Amniotic stem cell (primary cell): ENCODE measurements at places on chromosomes 2 and 18.
A peak's percentile ranks its signal among the peaks of the same experiment; 100 is the strongest.

DNA sequence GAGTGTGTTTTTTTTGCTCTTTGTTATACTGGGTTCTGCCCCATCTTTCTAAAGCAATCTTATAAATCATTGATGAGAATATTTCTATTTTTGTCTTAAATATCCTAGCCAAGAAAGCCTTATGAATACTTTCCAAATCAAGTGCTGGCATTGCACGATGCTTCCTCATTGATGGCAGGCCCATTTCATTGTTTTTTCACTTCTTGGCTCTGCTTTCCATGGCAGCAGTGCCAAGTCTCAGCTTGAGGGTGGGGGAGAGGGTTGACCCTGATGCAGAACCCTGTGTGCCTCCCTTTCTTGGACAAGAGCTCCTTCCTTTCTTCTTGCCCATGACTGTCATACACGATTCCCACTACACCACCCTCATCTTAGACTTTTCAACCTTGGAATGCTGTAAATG, 16.7 kb upstream of the CELF4 start:
- DNase-seq = no peak

- DNase-seq = no peak
These were observed 60.6 kb downstream of the SLC4A3 start for GRCh38 chr2:219687882-219688559.

- peak; percentile 33 for DNase-seq
These were observed 52.3 kb downstream of the HIBCH start for GRCh38 chr2:190267302-190267701.

- no peak for DNase-seq
These were observed 34.3 kb upstream of the PPP1CB start for GRCh38 chr2:28717339-28717758.

GRCh38 chr2:168060986-168061750, 186.2 kb downstream of the STK39 start:
- DNase-seq = no peak

DNA sequence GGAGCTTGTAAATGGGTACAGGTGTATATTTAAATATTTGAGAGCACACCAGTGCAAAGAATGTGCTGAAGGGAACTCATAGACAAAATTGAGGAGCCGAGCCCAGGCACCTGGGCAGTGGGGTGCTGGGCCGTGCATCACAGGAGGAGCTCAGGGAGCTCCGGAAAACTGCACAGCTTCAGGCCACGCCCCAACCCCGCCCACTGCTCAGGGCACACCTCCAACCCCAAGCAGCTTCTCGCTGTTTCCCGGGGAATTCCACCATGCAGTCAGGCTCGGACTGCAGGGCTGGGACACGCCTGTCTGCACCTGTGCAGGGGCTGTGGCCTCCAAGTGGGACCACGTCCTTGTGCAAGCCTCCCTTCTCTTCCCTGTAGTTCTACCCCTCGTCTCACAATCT, 243.0 kb downstream of the HDAC4 start:
- no peak for DNase-seq

GRCh38 chr2:173279527-173279868, 75.2 kb upstream of the CDCA7 start:
- DNase-seq = no peak

- no peak for DNase-seq
These were observed 29.2 kb upstream of the MRO start for GRCh38 chr18:50848991-50849390.

DNA sequence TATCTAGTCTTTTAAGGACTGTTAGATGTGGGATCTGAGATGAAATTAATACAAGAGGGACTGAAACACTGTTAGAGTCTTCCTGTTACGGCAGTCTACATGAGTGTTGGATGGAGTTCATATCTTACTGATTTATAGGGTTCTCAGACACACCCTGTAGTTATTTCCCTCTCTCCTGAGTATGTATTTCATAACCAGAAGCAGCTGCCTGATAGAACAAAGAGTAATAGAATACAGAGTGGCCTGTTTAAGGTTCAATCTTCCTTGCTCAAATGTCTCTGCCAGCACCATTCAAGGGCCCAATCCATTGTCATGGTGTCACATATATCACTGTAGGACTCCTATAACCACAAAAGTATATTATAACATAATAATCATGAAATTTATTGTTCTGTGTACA, 1229.1 kb upstream of the ACVR2A start:
- DNase-seq = no peak

- DNase-seq = no peak
These were observed 52.4 kb downstream of the BCL2 start for GRCh38 chr18:63266888-63267790.

GRCh38 chr18:25298853-25299274, 53.1 kb downstream of the ZNF521 start:
- peak; percentile 29 for DNase-seq

DNA sequence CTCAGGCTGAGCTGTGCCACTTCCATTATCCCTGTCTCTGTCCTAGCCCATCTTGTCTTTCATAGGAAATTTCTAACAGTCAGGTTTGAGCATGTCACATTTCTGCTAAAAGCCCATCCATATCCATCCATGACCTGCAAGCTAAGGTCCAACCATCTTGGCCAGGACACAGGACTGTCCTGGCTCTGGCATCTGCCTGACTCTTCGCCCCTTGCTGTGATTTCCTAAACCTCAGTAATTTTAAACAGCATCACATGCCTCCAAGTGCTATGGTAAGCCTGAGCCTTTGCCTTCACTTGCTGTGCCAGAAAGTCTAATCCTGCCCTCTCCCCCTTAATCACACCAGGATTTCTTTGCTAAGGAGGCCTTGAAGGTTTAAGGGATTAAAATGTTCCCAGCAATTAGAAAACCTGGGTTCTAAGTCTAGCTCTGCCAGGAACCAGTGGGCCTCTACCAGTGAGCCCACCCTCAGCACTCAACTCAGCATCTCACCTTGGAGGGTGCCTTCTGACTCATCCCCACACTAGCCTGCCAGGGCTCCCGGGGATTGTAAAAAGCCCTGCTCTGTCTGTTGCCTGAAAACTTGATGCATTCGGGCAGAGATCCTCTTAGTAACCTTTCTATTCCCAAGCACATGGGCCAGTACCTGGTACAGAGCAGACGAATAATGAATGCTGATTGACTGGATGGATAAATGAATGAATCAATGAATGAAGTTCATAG, 411.0 kb downstream of the LRATD1 start:
- DNase-seq = no peak
